ENCODE measurements at places on chromosomes 1 and 21.

- DNase-seq: no peak
Measured at GRCh38 chr1:2255420-2256369, 27.6 kb downstream of the SKI start.

GRCh38 chr1:164723296-164723798 lies 164.4 kb downstream of the PBX1 start:
- no peak for DNase-seq

DNA sequence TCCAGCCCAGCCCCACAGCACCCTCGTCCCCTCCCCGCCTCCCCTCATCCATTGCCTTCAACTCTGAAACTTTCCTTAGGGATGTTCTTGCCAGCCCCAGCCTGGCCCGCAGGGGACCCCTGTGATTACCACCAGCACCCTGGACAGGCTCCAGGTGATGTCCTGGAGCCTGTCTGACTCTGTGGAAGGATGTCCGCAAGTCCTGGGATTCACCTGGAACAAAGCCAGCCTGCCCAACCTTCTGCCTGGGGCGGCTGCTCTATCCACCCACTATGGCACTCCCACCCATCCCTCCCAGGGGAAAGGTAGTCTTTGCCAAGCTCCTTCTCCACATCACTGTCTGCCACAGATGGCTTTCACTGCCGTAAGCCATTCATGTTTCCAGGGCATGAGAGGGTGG lies 24.4 kb upstream of the PTPRF start:
- DNase-seq: no peak

GRCh38 chr1:96187020-96187419 lies 534.6 kb upstream of the PTBP2 start:
- no peak for DNase-seq

GRCh38 chr21:26544201-26544775 lies 28.8 kb downstream of the CYYR1 start:
- no peak for DNase-seq

DNA sequence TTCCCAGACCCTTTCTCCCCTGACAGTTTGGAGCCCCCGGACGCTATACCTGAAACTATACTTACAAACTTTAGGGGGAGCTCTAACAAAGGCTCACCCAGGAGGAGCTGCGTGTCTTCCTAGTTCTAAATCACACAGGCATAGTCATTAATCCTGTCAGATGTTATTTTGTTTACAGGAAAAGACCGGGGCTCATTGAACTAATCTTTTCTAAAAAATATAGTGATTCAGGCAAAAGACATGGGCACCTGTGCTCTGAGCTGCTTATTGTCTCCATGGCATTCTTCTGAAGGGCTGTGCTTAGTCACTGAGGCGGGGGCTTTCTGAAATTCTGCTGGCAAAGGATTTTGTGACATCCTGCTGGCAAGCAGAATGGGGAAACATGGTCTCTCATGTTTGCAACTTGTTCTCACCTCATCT lies 1577.0 kb downstream of the NCAM2 start:
- DNase-seq: no peak

DNA sequence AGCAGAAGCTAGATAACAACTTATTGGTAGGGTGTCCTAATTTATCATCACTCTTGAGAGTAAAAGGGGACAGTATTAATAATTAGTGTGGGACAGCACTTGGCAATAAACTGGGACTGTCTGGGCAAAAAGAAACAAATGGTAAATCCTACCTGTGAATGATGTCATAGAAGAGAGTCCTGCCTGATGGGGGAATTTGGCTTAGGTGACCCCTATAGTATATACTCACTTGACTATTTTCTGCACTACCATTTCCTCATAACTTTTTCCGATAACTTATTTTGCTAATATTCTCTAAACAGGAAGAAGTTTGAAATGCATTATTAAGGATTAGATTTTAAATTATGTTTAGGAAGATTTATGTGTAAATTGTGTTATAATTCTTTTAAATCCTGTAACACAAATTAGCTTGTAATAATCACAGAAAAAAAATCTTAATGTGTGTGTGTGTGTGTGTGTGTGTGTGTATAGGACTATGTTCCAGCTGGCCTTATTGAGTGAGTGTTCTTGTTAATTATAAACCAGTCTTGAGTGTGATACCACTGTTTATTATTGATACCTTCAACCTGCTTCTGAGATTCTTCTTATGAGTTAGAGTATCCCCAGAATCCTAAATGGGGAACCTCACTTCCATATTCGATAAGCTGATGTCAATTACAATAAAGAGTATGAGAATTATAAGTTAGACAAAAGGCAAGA lies 144.2 kb upstream of the C1orf105 start:
- DNase-seq: no peak

DNA sequence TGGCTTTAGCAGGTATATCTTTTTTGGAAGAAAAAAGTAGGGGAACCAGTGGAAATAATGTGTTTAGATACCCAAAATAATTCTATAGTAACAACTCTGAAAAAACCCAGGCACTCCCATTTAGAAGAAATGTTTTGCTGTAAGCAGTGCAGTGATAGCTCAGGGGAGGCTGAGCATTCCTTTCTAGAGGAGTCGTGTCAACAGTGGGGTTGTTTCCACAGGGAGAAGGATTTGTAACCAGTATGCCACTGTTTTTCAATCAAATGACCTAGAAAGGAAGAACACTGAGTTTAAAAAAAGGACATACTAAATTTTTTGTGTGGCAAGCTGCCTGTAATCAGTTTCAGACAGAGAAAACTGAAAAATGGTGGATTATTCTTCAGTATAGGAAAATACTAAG lies 2.4 kb downstream of the PGD start:
- no peak for DNase-seq

- DNase-seq: no peak
Measured at GRCh38 chr1:96989302-96989701, 267.7 kb downstream of the PTBP2 start.

DNA sequence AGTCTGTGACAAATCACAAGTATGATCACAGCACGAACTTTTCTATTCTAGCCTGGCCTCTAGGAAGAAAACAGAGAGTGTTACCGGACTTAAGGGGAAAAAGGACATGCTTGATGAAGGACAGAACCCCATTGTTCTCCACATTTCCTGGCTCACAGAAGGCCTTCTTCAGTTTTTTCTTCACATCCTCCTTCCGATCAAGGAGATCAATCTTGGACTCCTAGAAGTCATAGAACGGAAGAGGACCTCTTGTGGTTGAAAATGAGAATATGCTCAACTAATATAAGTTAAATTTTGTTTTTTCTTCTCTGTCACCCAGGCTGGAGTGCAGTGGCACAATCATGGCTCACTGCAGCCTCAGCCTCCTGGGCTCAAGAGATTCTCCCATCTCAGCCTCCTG lies 30.3 kb downstream of the YARS1 start:
- DNase-seq: no peak

GRCh38 chr1:65209005-65209885 lies 61.2 kb downstream of the AK4 start:
- peak; percentile 50 for DNase-seq

DNA sequence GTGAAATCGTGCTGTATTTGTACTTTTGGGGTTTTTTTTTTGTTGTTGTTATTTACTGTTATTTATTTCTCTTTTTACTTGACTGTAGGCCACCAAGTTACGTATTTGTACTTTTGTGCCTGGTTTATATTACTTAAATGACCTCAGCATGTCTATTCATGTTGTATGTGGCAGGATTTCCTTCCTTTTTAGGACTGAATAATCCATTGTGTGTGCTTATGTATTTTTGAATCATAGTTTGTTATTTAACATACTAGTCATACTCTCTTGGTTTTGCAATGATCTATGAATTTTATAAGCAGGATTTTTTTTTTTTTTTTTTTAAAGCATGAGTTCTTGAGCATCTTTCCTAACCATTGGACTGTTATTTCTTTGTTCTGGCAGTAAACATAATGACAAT lies 51.2 kb downstream of the RNF2 start:
- DNase-seq: no peak

- no peak for DNase-seq
Measured at GRCh38 chr1:47697616-47698335, 259.9 kb downstream of the FOXD2 start.

- no peak for DNase-seq
Measured at GRCh38 chr1:88700425-88701013, 16.4 kb downstream of the PKN2 start.

- no peak for DNase-seq
Measured at GRCh38 chr1:71154429-71154828, 73.6 kb upstream of the ZRANB2 start.

DNA sequence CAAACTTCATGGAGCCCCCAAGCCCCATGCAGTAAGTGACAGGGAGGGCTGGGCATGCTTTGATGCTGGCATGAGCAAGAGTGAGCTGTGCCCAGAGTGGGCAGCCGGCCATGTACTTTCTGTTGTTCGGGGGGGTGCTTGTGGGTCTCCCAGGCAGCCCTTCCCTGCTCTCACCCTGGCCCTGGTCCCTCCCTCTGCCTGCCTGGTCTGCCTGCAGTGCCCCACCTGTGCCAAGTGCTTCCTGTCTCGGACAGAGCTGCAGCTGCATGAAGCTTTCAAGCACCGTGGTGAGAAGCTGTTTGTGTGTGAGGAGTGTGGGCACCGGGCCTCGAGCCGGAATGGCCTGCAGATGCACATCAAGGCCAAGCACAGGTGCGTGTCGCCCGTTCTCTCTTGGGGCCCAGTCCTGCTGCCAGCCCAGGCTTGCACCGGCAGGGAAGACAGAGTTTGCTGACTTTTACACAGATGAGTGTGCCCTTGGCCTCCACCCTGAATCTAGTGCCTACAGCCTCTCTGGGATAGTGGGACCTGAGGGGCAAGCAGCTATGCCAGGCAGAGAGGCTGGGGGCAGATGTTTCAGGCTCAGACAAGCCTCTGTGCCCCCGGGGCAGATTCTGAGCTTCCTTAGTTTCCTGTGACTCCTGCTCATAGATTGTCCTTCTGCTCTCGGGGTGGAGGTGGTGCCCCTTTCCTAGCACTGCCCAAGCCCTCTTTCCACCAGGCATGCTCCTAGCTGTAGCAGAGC lies 7.6 kb downstream of the ZBTB48 start:
- no peak for DNase-seq

- peak; percentile 47 for DNase-seq
Measured at GRCh38 chr1:48061162-48062136, 64.3 kb upstream of the TRABD2B start.

- no peak for DNase-seq
Measured at GRCh38 chr1:60348884-60349283, 275.3 kb upstream of the C1orf87 start.

- DNase-seq: peak; percentile 36
Measured at GRCh38 chr1:59699227-59699847, 115.4 kb upstream of the HOOK1 start.

- DNase-seq: no peak
Measured at GRCh38 chr1:185998391-185998790, 264.2 kb downstream of the HMCN1 start.

DNA sequence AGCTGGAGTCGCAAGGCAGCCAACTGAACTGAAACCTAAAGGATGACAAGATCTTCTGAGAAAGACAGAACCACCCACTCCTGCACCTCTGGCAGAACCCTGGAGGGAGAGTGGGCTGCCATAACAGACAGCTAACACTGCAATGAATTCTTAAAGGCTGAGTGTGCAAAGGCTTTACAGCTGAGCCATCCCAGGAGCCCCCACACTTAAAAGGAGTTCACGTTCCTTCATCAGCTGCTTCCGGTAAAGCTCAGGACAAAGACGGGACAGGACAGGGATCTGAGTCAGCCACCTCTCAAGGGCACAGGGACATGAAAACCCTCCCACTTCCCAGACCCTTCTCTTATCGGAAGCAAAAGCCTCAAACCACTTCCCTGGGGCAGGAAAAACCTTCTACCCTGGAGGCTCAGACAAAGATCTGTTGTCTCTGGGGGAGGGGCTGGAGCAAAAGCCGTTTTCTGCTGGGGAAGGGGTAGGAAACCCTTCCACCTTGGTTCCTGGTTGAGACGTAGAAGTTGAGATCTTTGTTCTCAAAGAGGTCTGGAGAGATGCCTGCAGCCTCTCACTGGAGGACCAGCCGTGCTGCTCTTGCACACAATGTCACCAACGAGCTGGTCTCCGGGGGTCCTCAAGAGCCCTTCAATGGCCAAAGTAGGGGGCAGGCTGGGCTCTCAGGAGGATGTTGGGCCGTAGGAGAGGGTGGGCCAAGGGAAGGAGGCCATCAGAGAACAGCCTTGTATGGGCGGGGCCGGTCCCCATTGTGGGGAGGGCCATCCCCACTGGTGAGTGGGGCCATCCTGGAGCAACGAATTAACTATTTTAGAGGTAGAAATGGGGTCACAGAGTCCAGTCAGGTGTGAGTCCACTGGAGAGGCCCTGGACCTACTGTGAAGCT lies 452.4 kb downstream of the PTPRU start:
- peak; percentile 54 for DNase-seq

- DNase-seq: no peak
Measured at GRCh38 chr1:7476861-7477547, 294.1 kb upstream of the VAMP3 start.

- no peak for DNase-seq
Measured at GRCh38 chr21:28899220-28899619, 93.5 kb downstream of the LTN1 start.

- DNase-seq: no peak
Measured at GRCh38 chr1:205306929-205307566, 14.5 kb downstream of the NUAK2 start.

DNA sequence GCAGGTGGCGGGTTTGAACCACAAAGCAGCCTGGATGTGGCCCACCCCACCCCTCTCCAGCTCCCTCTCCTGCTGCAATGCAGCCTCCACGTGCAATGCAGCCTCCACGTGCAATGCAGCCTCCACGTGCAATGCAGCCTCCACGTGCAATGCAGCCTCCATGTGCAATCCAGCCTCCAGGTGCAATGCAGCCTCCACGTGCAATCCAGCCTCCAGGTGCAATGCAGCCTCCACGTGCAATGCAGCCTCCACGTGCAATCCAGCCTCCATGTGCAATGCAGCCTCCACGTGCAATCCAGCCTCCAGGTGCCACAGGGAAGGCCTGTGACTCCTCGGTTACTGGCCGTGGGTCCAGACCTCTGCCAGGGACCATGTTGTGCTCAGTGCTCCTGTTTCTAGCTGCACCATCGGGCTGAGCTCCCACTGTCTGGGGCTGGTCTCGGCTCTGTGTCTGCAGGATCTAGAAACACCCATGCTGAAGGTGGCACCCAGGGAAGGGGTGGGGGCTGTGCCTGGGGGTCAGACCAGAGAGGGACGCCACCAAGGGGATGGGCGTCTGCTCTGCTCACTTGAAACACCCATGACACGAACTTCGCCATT lies 11.9 kb upstream of the LRRC3 start:
- no peak for DNase-seq

GRCh38 chr1:77543822-77544448 lies 138.5 kb downstream of the ZZZ3 start:
- DNase-seq: no peak

DNA sequence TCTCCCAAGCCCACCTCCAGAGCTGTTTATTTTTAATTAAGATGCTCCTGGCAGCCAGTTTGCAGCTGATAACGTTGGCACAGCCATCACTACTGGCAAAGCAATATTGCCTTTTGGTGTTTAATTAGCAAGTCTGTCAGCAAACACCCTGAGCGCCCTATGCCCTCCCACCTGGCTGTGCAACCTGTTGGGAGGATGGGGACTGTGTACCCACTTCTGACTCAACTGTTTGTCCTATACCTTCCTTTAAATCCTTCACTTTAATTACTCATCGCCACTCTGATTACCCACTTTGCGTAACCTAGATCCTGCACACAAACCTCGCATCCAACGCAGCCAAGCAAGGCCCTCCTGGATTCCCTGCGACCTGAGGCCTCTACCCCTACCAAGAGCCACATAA lies 67.1 kb downstream of the BCAR3 start:
- no peak for DNase-seq

GRCh38 chr1:34754964-34755637 lies at the start of gene GJB5:
TSS of gene GJB5 (plus strand) at chr1:34755047. CDS start at chr1:34757331, 2,284 bp downstream.
- DNase-seq: no peak
